T-helper 1 cell (primary cell): ENCODE measurements at places on chromosomes 12 and 14.

- no peak for DNase-seq
These were observed 86.2 kb downstream of the TSPAN8 start for GRCh38 chr12:71071536-71072097.

DNA sequence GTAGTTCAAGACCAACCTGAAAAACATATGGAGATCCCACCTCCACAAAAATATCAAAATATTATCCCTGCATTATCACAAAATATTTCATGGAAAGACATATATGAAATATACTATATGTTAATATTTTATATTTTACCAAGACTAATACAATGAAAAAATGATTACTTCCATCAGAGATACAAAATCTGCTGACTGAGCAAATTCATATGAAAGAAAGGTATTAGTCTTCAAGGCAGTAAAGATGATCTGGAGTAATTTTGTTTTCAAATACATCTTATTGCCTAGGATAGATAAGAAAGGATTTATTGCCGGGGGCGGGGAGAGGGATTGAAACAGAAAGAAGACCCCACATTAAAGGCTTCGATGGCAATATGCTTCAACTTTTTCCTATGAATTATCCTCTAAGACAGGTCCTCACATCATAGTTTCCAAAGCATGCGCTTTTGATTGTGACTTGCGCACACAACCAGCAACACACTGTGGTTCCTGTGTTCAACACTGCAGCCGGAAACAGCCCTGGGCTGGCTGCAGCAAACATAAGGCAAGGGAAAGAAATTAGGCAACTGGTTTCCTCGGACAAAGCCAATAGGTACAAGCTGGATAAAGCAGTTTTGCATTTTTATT is 83.2 kb downstream of the SPPL3 start:
- DNase-seq, result no peak

DNA sequence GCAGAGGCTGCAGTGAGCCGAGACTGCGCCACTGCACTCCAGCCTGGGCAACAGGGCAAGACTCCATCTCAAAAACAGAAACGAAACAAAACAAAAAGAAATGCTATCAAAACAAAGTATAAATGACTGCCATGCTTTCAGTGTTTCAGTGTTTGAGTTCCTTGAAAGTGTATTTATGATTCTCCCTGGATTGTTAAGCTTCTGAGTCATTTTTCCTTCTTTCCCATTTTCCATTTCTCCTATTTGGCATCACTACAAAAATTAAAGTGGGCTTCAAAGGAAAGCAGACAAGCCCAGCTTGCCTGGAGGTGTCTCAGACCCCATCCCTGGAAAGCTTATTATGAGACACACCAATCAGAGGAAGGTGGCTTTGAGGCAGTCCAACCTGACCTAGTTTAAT is 35.1 kb downstream of the NIN start:
- no peak for DNase-seq

- no peak for DNase-seq
These were observed 9.1 kb downstream of the PRKCH start for GRCh38 chr14:61330511-61330910.

- no peak for DNase-seq
These were observed 392.7 kb downstream of the GALC start for GRCh38 chr14:87600240-87600639.

DNA sequence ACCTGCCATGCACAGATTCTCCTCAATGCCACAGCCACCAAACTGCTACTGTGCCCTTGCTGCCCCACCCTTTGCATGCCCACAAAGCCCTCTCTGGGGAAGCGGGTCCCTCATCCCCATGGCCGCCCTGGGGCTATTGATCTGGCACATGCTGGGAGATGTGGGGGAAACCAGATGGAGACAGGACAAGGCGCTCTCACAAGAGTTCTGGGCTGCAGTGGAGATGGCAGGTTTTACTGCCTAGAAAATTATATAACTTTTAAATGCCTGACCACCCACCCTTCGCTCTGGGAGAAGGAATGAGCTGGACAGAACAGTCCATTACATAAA is 10.6 kb upstream of the PIP4K2C start:
- DNase-seq, result no peak

GRCh38 chr12:3998968-3999792 is 126.0 kb upstream of the PARP11 start:
- no peak for DNase-seq

DNA sequence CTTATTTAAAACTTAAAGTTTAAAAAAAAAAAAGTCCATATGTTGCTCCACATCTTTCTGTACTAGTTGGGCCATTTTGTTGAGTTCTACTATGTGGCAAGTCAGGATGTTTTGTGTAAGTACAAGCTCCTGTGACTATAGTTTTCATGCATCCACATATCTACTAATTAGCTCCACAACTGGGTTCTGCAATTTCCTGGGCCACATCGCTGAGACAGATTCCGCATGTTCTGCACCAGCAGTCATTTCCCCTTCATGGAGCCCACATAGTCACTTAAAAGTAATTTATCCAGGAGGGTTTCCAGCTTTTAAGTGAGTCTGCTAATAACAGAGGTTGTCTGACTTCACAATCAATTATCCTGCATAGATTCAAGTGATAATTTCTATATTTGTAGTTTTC is 461.4 kb downstream of the ZFP36L1 start:
- DNase-seq, result no peak

- no peak for DNase-seq
These were observed 100.3 kb upstream of the NOS1 start for GRCh38 chr12:117461732-117462131.

DNA sequence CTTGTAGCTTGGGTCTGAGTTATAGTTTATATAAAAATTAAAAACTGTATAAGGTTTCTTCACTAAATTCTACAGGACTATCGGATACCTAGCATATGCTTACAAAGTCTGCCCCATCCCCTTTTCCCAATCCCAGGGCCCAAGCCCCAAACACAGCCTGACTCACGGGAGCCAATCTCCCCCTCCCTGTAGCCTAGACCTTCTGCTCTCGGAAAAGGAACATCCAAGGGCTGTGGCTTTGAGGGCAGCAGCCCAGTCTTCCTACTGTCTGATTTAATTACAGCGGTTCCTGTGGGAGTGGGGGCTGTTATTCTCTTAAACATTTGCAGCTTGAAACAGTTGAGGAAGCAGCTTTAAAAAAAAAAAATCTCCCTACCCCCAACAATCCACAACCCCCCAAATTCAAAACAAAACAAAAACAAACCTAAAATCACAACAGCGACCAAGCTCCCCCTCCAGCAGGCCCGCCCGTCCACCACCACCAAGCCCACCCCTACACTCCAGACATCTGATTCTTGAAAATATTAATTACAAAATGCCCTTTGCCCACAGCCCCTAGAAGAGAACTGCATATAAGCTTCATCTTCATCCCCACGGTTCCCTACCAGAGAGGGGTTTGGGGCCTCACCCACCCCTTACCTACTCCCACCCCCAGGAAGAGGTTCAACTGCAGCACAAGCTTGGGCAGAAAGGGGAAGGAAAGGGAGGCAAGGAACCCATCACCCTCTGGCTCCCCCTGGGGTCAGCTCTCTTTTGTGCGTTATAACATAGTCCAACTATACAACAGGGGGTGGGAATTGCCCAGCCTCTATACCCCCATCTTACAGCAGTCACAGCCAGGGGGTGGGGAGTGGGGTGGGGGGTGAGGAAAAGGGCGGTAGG is 1.1 kb upstream of the PRKAG1 start:
- no peak for DNase-seq
